ENCODE measurements at places on chromosomes 1 and 21.

DNA sequence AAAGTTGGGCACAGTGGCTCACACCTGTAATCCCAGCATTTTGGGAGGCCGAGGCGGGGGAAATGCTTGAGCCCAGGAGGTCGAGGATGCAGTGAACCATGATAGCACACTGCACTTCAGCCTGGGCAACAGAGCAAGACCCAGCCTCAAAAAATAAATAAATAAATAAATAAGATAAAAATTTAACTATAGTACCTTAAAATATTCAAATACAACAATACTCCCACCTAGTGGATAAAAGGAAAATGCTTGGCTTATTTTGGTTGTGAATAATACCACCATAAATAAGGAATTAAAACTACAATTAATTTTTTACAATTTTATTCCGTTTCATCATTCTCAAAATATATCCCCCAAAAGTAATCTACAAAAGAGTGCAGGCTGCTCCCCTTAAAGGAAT, 8.1 kb downstream of the PSMG1 start:
- DNase-seq, result no peak

- no peak for DNase-seq
Measured at GRCh38 chr1:214976665-214977064, 105.9 kb upstream of the KCNK2 start.

GRCh38 chr1:54280651-54281050, 80.7 kb downstream of the MRPL37 start:
- no peak for DNase-seq

- DNase-seq, result no peak
Measured at GRCh38 chr1:230636575-230637148, 5.6 kb upstream of the COG2 start.

GRCh38 chr1:171141688-171142415, 43.2 kb upstream of the FMO2 start:
- DNase-seq, result no peak

DNA sequence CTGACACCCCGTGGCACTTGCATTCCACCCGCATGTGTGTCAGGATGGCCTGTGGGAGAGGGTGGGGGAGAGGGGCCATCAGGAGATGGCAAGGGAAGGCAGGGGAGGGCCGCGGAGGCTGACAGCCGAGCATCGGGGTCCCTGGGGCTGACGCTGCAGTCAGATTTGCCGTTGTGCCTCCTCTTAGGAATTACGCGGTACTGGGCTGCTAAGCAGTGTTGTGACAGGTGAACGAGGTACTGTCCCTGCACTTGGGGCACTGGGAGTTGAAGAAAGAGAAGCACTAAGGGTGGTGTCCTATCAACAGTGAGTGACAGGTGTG, 22.5 kb downstream of the WNT4 start:
- no peak for DNase-seq

- peak; percentile 50 for DNase-seq
Measured at GRCh38 chr1:112501810-112502641, 6.7 kb upstream of the WNT2B start.

DNA sequence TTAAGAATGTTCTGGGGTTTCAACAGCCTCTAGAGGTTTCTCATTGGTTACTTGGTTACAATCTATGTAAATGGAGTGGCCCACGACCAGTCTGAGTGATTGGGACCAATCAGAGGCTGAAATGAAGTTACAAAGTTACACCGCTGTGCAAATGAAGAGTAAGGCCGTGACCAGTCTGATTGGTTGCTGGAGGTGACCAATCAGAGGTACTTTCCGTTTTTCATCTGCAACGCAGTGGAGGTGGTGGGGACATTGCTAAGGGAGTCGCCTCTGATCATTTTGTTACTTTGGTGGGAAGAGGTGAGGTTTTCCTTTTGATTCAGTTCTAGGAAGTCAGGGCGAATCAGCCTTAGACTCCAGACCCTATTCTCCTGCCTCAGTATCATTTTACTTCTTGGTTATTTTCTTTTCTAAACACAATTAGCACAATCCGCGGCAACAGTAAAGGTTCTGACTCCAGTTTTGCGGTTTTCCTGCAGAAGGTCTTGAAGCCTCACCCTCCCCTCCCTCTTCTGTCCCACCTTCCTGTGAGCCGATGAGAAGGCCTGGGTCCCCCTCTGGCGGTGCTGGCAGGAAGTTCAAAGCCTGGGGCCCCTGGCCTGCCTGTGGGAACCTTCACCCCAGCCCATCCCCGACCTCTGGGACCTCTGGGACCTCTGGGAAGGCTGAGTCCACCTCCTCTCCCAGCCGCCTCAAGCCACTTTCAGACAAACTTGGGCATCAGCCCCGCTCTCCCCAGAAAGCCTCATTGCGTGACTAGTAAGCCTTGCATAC, 38.7 kb upstream of the TTC34 start:
- DNase-seq, result no peak

GRCh38 chr1:11691302-11691914, at the start of gene DRAXIN:
DRAXIN (plus strand) TSS chr1:11691710; CDS start chr1:11706259, 14,549 bp downstream.
- peak; percentile 46 for DNase-seq

DNA sequence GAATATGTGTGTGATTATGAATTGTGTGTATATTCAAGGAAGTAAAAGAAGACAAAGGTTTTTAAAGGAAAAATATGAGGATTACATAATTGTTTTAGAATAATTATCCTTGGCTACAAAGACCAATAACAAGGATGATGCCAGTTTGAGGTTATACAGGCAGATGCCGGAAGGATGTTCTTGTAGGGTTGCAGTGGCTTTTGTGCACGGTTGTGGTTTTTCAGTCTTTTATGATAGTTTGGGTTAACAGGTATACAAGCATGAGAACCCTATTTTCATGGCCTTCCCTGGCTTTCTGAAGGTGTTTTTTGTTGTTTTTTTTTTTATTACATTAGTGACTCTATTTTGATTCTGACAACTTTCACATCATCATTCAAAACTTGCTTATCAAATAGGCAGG, 4.9 kb downstream of the CR2 start:
- no peak for DNase-seq

GRCh38 chr1:230069796-230070195, 2.8 kb downstream of the GALNT2 start:
- DNase-seq, result no peak

- DNase-seq, result peak; percentile 93
Measured at GRCh38 chr1:107785496-107786202, 179.3 kb downstream of the VAV3 start.

GRCh38 chr1:14596591-14596990, 1.9 kb upstream of the KAZN start:
- no peak for DNase-seq

GRCh38 chr1:99660496-99660895, 14.6 kb downstream of the PALMD start:
- DNase-seq, result no peak

DNA sequence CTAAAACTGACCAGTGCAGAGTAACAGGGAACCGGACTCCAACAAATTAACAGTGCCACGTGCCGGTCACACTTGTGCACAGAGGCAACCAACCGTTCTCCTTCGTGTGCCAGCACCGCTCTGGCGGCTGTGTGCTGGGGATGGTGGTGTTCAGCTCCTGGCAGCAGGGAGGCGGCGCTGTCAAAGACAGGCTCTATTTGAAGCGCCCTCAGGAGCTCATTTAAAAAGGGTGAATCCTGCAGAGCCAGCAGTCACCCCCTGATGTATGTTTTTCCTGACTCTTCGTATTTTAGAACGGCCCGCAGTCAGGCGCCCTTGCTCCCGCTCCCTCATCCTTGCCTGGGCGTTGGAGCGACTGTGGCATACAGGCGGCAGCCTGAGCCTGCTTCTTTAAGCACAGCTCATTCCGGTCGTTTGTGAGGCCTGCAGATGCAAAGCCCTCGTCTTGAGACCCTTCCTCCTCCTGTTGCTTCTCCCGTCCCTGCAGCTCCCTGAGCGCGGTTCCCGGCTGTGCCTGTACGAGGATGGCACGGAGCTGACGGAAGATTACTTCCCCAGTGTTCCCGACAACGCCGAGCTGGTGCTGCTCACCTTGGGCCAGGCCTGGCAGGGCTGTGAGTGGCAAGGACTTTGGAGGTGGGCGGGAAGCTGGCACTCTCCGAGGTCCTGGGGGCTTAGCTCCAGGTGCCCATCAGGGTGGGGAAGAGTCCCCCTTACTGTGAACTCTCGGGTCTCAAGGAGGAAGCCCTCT, 1.1 kb downstream of the DFFB start:
- no peak for DNase-seq

DNA sequence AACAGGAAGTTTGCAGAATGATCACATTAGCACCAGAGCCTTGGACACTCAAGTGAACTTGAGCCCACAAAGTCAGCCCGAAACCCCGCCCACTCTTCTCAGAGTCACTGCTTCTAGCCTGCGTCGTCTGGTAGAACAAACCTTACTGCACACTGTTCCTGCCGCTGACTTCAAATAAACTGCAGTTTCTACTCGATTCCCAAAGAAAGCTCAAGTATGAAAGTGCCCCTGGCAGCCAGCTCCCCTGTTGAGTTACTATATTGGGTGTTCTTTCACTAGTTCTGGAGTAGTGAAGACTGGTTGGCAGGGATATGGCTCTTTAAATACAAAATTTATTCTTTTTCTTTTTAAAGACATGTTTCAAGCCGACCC, 164.7 kb downstream of the GALNT2 start:
- DNase-seq, result no peak

GRCh38 chr1:230971771-230972170, 6.9 kb downstream of the TTC13 start:
- no peak for DNase-seq

GRCh38 chr1:99647490-99647889, 1.6 kb downstream of the PALMD start:
- no peak for DNase-seq

GRCh38 chr1:18738126-18738525, 107.5 kb downstream of the PAX7 start:
- no peak for DNase-seq

GRCh38 chr1:75811211-75811981, 14.7 kb downstream of the MSH4 start:
- DNase-seq, result no peak

DNA sequence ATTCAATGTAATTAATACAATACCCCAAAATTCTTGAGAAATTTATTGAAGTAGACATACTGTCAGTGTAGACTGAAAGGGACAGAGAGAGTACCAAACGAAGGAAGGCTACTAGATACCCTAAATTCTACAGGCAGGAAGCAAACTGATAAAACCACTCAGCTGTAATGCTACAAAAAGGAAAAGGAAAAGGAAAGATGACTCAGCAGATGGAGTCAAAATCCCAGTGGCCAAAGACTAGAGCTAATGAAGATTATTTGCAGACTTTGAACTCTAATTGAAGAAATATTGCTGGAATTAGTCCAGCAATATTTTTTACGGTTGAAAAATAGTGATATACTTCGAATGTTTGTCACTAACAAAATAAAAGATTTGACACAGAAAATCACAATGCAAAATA, 671.9 kb downstream of the BRINP3 start:
- no peak for DNase-seq

DNA sequence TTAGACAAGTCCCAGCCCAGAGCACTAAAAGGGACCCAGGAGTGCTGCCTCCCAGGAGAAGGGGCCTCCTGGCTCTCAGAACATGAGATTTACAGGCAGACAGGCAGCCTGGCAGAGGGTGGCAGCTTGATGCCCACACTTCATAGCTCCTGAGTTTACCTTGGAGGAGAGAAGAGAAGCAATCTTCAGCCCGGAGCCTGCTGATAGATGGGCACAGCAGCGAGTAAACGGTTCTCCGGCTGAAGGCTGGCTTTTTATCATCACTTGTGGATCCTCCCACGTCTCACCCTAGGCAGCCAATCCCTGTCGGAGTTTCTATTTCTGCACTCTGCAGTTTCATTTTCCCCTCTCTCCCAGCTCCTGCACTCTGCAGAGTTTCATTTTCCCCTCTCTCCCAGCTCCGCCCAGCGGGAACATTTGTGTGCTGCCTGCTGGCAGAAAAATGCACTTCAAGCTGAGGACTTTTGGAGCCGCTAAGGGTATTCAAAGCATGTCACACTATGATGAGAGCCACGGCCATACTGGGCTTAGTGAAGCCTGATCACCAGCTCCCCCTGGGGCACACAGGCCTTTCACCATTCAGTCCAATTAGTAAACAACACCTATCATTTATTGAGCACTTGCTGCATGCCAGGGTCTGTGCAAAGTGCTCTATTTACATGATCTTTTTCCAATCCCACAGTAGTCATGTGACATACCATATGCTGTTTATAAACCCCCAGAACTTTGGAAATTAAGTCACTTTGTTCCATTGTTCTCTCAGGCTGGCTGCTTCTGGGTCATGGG, at the start of gene IFI6:
IFI6 (minus strand) TSS at position 229 of the 786 bp plus-strand sequence. CDS start 2,878 bp downstream, outside the sequence.
- DNase-seq, result peak; percentile 85

- DNase-seq, result no peak
Measured at GRCh38 chr1:117857418-117857817, 72.0 kb downstream of the GDAP2 start.

DNA sequence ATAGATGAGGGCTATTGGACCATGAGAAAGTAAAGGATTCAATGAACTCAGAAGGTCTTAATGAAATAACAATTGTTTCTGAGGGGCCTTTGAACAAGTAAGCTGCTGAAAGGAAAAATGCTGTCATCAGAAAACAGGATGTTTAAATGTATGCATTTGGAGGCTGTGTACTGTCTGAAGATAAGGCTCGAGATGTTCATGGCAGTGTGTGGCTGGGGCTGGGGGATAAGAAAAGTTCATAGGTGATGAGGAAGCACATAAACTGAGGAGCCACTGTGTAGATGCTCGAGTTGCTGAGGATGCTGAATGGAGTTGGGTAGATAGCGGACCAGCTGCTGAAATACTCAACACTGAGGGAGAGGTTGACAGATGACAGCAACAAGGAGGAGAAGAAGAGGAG, 17.8 kb downstream of the THEM4 start:
- DNase-seq, result no peak

DNA sequence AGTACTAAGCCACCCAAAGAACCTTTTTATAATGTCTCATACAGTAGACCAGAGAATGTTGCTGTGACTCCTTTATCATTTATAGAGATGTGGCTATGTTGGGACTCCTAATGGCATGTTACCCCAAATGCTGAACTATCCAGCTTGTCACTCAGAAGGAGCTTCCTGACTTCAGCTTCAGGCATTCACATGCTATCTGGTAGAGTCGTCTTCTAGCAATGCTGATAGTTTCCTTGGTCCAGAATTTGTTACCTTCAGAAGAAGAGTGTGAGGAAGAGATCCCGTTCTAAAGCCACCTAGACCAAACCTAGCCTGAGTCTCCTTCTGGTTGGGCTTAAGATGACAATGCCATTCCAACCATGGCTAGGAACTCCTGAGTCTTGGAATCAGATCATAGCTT, 68.1 kb downstream of the OLFML2B start:
- no peak for DNase-seq

DNA sequence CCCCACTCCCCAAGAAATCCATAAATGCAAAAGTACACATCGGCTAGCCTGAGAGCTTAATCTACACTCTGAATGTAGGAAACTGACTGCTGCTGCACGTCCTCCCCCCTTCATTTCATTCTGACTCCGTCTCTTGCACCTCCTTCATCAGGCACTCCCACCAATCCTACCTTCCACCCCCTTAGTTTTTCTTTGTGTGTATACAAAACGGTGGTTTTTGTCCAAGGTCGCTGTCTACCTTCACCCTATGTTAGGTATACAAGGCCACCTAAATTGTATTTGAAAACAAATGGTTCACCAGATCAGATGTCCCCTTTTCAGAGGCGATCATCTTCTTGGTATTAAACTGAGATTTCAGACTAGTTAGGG, 1.9 kb downstream of the WDR26 start:
- no peak for DNase-seq

- no peak for DNase-seq
Measured at GRCh38 chr1:49026230-49026811, 249.6 kb upstream of the BEND5 start.

- DNase-seq, result no peak
Measured at GRCh38 chr1:9417695-9418094, 121.6 kb upstream of the SLC25A33 start.

All from SK-N-DZ (cell line).